CD4-positive, alpha-beta T cell treated with Interleukin-6 at 100 ng/mL for 8 hours (primary cell): ENCODE measurements at places on chromosomes 12 and 14.

GRCh38 chr14:99267837-99268781 is 3.9 kb downstream of the BCL11B start:
- peak; percentile 57 for DNase-seq

GRCh38 chr14:45868863-45869262 is 615.9 kb upstream of the MIS18BP1 start:
- no peak for DNase-seq

GRCh38 chr12:114901316-114901715 is 217.3 kb upstream of the TBX3 start:
- no peak for DNase-seq

GRCh38 chr14:73290279-73290678 is 53.0 kb downstream of the PAPLN start:
- DNase-seq = no peak

- peak; percentile 97 for DNase-seq
Observed at GRCh38 chr12:50025187-50026059, at the start of gene RACGAP1. Gene RACGAP1 (minus strand): TSS chr12:50025494. CDS start chr12:50016715, 8,779 bp downstream.

DNA sequence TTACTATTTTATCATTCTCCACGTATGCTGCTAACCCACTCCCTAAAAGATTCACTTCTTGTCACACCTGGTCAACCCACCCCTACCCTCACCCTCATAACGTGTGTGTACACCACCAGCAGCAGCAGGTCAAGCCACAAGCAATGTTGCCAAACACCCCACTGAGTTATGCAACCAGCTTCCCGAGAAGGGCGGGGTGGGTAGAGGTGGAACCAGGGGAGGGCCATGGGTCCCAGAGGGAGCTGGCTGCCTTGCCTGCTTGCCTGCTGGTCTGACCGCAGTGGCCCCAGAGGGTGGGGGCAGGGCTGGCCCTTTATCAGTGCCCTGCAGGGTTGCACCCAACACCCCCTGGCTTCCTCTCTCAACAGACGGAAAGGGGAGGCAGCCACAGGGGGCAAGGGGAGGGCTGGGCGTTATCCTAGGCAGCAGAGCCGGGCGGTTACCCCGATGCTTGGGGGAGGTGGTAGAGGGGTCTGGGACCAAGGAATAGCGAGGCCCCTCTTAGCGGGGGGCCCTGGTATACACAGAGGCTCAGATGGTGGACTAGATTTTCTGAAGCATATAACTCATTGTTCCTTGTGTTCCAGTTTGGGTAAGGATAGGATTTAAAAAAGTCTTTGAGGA is 3.5 kb upstream of the NFE2 start:
- DNase-seq = peak; percentile 11

DNA sequence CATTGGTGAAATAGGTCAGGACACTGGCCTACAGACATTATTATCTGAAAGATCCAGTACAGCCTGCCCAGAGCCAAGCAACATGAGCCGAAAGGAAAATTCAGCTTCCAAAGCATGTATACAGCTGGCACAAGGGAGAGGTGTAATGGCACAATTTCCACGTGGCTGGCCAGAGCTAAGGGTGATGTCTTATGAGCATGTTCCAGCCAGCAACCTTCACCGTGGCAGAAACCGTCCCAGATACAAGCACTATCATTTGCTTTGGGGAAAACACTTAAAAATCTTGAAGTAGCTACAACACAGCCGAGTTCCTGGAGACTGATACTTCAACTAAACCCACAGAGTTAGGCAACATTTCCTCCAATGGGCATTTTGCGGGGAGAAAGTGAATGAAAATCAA is 44.5 kb downstream of the CORO1C start:
- no peak for DNase-seq

GRCh38 chr12:45336762-45337596 is 121.1 kb downstream of the ANO6 start:
- no peak for DNase-seq

DNA sequence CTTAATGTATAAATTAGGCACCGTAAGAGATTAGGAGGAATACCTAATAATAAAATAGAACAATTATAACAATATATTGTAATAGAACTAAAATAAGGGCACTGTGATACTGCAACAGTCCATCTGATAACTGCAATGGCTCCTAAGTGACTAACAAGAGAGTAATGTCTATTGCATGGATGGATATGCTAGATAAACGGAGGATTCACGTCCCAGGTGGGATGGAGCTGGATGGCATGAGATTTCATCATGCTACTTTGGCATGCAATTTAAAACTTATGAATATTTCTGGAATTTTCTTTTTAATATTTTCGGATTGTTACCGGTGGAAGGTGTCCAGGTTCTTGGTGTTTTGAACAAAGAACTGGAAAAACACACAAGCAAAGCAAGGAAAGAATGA is 2.2 kb upstream of the TMEM19 start:
- DNase-seq = no peak

DNA sequence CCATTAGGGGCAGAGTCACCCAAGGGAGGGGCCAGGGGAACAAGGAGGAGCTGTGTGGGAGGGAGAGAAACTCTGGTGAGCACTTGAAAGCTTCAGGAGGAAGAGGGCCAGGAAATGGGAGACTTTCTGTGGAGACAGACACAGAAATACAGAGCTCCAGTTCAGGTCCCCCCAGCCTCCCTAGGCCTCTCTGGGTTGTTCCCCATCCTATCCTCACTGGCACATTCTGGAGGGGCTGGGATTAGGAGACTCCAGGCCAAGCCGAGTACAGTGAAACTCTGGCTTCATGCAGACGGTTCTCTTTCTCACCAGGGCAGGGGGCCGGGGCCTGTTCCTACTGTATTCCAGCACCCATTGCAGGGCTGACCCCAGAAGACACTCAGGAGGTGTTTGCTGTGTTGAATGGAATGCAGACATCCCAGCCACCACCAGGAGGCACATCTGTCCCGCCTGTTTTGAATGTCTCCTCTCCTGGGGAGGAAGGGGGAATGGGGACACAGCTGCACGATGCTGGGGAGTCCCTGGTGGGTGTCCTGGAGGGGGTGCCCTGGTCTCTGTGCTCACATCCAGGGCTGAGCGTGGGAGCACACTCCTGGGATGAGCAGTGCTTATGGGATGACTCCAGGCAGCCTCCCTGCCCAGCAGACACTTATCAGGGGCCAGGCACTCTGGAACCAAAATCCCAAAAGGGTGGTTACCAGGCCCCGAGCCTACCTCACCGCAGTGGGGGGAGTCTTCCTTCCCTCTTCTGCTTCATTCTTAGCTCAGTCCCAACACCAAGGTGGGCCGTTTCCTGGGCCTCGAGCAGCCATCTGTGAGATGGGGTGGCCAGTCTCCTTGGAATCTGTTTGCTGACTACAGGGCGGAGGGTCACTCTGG is 5.5 kb upstream of the KRT84 start:
- DNase-seq = no peak

GRCh38 chr12:80222261-80222660 is 122.9 kb downstream of the OTOGL start:
- no peak for DNase-seq

DNA sequence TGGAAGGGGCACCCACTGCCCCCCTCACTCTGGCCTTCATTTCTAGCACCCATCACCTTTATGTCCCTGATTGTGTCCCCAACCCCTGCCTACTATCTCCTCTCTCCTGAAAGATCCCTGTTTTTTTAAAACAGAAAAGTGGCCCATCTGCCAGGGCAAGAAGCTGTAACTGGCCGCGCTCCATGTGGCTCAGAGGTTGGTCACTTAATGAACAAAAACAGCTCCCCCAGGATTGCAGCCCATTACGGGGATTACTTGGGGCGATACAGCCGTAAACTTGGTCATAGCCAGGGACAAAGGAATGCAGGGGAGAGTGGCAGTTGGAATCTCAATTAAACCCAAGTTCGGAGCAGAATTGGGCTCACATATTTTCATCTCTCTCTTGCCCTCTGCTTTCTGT is 34.8 kb upstream of the VSX2 start:
- no peak for DNase-seq

GRCh38 chr14:29752221-29752923 is 175.3 kb downstream of the PRKD1 start:
- DNase-seq = no peak

GRCh38 chr12:6461401-6462233 is 8.9 kb downstream of the VAMP1 start:
- DNase-seq = peak; percentile 89

- DNase-seq = no peak
Observed at GRCh38 chr12:65500091-65500900, 221.8 kb downstream of the MSRB3 start.

GRCh38 chr12:100956311-100956852 is 161.8 kb downstream of the ANO4 start:
- no peak for DNase-seq

- DNase-seq = no peak
Observed at GRCh38 chr12:29547864-29548263, 50.4 kb upstream of the OVCH1 start.

GRCh38 chr14:39417014-39417413 is 15.2 kb downstream of the FBXO33 start:
- no peak for DNase-seq

DNA sequence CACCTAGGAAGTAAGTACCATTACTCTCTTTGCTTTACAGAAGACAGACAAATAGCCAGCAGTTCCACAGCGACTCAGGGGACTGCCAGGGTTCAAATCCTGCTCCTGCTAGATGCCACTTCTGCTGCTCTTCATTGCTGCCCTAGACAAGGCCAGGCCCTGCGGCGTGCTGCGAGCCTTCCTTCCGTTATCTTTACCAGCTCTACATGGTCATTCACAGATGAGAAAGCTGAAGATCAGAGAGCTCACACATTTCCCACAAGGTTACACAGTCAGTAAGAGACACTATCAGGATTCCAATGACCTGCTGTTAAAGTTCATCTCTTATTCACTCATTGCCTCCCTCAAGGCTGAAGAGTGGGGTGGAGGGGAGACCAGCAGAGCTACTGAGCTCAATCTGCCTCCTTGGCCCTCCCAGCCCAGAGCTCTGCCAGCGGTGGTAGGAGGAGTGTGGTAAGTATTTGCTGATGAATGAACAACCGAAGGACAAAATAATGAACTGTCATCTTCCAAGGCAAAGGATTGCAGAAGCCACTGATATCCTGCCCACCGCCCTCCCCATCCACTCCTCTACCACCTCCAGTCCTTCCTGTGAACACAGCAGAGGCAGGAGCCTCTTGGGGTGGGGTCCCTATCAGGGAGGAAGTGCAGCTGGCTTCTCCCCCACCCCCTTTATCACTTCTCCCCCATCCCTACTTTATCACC is 14.6 kb upstream of the HDAC7 start:
- no peak for DNase-seq

- DNase-seq = no peak
Observed at GRCh38 chr12:64221651-64222008, 466 bp downstream of the KICS2 start.

- no peak for DNase-seq
Observed at GRCh38 chr14:84584511-84584910, 945.4 kb upstream of the FLRT2 start.

- no peak for DNase-seq
Observed at GRCh38 chr12:107329569-107330324, 236.4 kb upstream of the CRY1 start.
